ENCODE measurements at places on chromosomes 11 and 22.
A peak's percentile ranks its signal among the peaks of the same experiment; 100 is the strongest.

DNA sequence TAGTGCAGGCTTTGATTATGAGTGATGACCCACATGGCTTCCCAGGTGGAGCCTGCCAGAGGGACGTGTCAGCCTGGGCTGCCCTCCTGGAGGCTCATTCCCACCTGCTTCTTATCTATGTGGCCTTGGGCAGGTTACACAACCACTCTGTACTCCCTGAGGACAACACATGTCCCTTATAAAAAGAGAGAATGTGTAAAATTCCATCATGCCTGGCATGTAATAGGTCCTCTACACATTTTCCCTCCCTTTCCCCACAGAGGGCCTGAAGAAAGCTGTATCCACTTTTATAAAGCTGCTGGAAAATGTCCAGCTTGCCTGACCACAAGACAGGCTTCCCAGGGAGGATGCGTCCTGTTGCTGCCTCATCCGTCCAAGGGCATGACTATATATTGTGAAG, 55.0 kb upstream of the VSTM5 start:
- DNase-seq = no peak

DNA sequence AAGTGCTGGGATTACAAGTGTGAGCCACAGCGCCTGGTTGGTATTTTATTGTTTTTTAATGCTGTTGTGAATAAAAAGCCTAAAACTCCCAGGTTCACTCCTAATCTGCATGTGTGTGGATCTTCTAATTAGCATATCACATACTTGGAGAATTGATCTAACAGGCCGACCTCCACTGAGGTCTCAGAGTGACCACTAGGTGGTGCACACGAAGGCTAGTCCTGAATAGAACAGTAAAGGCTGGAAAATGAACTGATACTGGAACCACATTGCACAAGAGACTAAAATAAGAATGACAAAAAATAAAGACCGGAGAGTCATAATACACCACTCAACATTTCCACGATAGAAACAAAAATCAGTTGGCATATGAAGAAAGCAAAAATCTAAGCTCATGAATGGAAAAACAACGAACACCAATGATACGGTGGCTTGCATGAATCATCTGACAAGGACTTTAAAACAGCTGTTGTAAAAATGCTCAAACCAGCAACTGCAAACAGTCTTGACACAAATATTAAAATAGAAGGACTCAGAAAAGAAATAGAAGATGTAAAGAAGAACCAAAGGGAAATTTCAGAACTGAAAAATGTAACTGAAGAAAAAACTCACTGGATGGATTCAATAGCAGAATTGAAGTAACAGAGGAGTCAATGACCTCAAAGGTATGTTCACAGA, 19.2 kb downstream of the PIM3 start:
- DNase-seq = no peak

DNA sequence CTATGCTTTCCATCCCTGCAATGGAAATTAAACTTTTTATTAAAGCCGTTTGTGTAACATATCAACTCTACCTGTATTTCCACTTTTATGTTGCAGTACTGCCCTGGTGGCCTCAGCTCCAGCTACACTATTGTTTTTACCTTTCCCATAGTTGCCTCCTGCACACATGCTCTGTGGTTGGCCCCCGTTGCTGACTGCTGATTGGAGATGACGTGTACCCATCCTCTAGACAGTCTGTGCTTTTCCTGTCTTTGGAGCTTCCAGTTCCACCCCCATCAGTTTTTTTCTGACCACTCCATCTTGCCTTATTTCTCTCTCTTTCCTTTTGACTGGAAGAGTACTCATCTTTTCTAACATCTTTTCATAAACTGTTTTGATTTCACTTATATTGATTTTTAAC, 123.8 kb downstream of the TEAD1 start:
- DNase-seq = no peak

DNA sequence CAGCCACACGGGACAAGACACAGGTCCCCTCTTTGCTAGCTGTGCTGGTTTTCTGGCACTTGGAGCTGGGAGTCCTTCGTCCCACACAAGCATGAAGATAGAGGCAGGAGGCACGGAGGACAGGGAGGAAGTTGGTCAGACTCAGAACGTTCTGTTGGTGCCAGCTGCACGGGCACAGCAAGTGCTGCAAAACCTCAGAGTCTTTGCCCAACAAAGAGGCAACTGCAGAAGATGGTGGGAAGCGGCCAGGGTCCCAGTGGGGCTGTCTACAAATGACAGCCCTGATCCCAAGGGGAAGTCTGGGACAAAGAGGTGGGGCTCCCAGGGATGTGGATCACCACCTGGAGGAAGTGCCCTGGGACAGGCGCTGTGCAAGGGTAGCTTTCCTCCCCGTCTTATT, 9.4 kb upstream of the OSM start:
- DNase-seq = no peak

DNA sequence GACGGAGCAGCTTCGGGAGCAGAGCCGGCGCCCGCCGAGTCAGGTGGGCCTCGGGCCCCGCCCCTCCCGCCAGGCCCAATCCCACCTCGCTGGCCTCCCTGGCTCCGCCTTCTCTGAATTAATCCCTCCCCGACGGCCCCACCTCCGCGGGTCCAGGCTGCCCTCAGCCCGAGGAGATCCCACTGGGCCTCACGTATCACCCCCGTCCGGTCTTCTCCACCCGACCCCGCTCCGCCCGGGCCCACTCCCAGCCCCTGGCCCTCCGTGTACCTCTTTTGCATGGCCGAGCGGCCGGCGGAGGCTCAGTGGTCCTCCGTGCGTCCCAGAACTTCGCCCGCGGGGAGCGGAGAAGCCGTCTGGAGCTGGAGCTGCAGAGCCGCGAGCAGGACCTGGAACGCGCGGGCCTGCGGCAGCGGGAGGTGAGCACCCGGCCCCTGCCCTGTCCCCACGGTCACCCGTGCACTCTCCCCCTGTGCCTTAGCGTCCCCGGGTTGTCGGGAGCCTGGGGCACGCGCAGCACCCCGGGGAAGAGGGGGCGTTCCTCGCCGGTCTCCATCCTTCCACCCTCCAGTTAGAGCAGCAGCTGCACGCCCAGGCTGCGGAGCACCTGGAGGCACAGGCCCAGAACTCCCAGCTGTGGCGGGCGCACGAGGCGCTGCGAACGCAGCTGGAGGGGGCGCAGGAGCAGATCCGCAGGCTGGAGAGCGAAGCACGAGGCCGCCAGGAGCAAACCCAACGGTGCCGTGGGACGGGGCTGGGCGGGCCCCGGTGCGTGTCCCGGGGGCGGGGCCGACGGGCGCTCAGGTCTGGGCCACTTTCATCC, 2.2 kb upstream of the CD151 start:
- DNase-seq = peak; percentile 82

- DNase-seq = no peak
Measured at GRCh38 chr11:114149689-114150407, 90.3 kb downstream of the ZBTB16 start.

DNA sequence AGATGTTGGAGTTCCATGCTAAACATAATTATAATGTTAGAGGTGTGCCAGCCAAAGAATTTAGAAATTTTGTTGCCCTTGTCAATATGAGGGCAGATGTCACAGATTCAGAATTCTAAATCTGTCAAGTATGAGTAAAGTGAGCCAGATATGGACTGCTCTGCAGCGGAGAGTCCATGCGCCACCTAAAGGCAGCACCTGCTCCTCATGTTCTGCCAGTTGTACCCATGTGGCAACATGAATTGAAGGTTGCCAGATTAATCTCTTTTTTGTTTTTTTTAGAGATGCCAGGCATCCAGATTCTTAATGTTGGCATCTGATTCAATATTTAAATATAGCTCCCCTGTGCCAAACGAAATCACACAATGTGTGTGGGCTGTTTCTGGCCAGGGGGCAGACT, 678.6 kb upstream of the ANO5 start:
- DNase-seq = peak; percentile 4

DNA sequence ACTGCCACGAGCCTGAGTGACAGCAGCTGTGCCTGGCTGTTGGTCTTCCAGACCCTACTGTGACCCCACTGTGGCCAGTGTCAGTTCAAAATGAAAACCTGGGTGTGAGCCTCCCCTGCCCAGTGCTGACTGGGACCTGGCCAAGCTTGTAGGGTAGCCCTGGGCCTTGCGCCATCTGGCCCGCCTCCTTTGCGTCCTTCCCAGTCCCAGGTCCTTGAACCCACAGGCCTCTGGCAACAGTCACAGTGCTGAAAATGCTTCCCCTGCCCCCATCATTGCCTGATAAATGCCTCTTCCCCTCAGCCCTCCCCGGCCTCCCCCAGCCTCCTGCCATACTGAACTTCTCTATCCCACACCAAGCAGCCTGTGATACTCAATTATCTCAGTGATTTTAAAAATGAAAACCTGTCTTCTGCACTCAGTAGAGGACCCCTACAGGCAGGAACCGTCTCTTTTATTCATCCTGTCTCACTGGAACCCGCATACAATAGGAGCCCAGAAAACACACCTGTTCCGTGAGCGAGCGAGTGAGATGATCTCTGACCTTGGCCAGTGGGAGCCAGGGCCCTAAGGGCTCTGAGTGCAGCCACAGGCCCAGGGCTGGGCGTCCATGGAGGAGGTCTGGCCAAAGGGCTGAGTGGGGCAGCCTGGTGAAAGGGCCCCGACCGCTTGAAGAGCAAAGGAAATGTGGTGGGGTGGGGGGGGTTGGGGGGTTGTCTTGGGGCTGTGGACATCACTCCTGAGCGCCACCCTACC, 49.7 kb upstream of the TTLL12 start:
- DNase-seq = no peak

DNA sequence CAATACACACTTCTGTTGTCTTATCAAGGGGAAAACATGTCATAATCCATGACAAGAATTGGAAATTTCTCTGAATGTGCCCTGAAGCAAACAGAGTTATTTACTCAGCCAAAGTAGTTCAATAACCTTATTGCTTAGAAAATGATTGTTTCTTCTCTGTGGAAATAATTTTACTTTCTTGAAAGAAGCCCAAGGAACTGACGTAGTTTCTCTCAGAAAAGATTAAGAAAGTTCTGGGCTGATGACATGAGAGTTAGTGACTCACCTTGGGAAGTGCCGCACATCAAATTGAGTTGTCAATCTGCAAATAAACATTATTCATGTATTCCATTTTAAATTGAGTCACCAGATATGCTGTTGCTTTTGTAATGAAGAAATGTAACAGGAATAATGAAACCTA, 418.6 kb upstream of the LRRC4C start:
- DNase-seq = no peak

- DNase-seq = no peak
Measured at GRCh38 chr11:75946531-75947530, 131.8 kb downstream of the UVRAG start.

GRCh38 chr22:45088576-45088975, 75.1 kb upstream of the NUP50 start:
- no peak for DNase-seq

DNA sequence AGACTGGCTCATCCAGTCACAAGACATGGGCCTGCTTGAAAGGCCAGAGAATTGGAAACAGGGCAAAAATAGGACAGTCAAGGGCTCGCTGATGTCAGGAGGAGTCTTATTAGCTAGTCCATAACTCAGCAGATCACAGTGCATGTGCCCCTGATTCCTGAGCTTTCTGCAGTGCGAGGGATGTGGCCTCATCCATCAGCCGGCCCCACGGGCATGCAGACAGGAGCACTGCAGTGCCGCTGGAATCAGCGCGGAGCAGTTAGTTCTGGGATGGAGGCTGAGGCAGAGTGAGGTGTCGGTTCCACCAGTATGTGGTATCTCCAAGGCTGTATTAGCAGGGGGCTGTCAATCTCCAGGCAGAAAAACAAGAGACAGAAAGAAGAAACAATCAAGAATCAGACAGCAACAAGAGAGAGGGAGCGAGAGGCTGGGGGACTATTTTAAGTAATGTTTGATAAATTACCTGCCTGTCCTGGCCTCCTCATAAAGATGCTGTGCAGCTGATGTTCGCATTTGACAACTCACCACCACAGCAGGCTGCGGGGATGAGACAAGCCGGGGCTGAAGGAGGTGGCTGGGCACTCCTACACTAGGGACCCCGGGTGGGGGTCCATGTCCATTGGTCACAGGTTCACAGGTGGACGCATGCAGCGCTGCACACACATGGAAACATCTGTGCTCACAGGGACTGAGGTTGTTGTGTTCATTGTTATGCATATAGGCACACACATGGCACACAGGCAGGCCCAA, 167.2 kb downstream of the TRIM29 start:
- DNase-seq = no peak

DNA sequence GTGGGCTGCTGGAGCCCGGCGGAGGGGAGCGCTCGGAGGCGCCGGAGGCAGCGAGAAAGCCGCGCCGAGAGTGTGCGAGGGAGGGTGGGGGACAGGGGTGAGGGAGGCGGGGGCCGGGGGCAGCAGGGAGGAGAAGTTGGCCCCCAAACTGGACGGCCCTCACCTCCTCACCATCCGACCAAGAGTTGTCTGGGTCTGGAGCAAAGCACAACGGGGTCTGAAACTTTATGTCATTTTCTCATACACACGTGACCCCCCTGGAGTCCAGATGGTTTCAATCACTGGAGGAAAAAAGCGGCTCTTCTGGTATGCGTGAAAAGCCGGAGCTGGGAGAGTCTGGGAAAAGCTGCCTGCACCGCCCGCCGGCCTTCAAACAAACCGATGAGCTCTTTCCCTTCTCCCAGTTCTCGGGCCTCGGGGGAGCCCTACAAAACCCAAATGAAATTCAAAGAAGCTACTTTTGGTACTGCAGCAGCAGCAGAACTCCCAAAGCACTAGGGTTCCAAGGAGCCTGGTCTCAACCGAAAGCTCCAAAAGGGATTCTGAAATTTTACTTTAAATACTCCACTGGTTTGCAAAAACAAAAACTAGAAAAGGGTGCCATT, 39.7 kb upstream of the AKIP1 start:
- peak; percentile 58 for DNase-seq

DNA sequence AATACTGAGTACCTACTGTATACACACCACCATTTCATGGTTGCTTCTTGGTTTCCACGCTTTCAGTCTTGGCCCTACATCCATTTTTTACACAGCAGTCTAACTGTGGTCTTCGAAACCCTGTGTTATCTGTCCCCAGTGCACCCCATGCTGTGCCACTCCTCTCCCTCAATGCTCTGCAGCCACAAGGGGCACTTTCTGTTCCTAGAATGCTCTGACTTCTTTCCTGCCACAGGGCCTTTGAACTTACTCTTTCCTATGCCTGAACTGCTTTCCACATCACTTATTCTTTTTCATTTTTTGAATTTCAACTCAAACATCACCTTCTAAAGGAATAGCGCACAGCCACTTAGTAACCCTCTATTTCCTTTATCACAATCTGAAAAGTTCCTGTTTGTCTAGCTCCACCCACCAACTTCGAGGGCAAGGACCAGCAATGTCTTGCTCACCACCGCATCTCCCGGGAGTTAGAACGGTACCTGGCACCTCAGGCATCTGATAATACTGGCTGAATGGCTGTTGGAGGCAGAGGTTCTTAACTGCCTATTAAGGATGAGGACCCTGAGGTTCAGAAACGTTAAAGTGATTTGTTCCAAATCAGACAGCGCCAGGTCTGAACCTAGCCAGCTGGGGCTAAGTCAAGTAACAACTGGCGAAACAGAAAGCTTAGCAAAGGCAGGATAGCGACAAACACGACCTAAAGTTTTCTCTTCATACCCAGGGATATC, 568 bp downstream of the ALG8 start:
- peak; percentile 30 for DNase-seq

- no peak for DNase-seq
Measured at GRCh38 chr11:101397979-101398378, 185.8 kb downstream of the TRPC6 start.

GRCh38 chr11:112778091-112778876, 182.9 kb upstream of the NCAM1 start:
- no peak for DNase-seq

All from left colon (tissue), 2 donors.